ENCODE measurements at places on chromosomes 2 and 18.

DNA sequence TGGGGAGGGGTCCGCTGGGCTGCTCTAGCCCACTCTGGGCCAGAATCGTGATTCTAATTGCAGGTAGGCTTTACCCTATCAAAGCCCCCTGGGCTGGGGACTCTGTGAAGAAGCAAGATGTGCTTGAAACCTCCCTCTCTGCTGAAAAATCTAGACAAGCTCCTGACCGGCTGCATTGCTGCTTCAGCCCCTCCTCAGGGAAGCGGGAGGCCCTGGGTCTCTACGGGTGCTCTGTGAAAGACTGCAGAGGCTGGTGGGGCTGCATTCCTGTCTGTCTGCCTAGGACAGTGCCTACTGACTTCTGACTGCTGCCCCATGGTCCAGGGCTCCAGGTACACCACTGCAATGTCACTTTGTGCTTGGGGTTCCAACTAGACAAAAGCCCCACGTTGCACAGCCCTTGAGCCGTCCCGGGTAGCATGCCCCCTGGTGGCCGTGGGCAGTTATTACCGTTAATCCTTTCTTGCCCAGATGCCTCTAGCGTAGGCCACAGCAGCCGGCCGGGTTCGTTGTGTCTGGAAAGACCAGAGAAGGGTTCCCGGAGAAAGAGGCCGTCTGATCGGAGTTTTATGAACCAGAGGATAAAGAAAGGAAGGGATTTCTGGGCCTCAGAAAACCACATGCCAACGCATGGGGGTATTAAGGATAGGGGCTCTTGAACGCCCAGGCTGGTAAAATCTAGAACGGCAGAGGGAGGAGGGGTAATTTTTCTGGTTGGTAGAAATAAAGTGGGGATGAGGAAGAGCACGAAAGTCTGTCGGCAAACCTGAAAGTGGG, 15.9 kb upstream of the C1QL2 start:
- no peak for DNase-seq

- DNase-seq = peak; percentile 7
Observed at GRCh38 chr2:200177971-200178911, 128.3 kb upstream of the SPATS2L start.

GRCh38 chr2:174335988-174336500, 1.3 kb downstream of the SP9 start:
- no peak for DNase-seq

GRCh38 chr2:59655809-59656208, 897.6 kb downstream of the BCL11A start:
- DNase-seq = peak; percentile 6

GRCh38 chr2:159179096-159179495, 107.4 kb downstream of the WDSUB1 start:
- DNase-seq = no peak

DNA sequence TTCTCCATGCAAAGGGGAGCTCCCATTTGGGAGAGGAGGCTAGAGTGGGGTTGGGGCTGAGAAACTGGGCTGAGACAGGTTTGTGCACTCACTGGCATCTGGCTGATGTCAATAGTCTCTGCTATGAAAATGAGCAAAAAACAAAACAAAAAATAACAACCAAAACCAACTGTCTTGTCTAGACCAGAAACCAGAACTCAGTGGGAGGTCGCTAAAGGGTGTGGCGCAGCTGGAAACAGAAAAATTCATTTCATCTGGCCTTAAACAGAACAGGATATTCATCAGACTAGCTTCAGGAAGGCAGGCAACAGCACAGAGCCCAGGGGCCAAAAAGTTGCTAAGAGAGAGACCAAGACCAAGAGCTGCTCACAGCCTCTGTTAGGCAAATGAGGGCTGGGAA, 126.1 kb downstream of the THNSL2 start:
- no peak for DNase-seq

DNA sequence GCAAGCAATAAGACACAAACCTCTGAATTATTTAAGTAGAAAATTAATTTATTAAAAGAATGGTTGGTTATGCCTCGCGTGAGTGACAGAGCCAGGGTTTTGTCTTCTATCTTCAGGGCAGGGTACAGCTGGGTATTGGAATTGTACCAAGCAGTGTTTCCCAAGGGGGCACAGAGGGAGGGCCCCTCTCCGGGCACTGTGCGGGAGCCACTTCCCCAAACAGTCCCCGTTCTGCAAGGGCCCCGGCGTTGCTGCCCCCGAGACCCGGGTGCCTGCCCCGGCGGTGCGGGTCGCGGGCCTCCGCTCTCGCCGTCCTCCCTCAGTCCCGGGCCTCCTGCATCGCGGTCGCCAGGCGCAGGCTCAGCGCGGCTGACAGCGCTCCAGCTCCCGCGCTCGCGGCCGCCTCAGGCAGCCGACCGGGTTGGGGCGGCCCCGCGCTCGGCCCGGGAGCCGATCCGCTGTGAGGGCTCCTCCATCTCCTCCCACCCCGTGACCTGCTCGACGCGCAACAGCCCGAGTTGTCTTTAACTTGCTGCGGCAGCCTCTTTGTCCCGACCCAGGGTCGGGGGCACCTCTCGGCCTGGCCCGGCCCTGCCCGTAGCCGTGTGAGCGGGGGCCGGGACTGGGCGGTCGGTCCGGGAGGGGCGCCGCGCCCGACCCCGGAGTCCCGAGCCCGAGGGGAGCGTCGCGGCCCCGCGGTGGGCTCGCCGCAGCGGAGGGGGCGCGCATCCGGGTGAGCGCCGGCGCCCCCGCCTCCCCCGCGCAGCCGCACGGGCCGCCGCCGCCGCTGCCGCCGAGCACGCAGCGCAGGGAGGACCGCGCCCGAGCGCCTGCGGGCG, 620 bp upstream of the GALNT1 start:
- DNase-seq = peak; percentile 34

DNA sequence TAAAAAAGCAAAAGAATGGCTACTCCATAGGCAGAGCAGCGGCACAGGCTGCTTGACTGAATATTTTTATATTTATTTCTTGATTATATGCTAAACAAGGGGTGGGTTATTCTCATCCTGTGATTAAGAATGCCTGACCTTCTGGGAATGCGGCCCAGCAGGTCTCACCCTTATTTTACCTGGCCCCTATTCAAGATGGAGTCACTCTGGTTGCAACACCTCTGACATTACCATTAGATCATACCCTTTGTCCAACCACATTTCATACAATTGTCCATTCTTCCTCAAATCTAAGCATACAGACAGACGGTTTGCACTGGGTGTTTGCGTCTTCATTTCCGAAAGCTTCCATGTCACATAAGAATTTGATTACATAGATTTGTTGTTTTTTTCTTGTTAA, 168.2 kb downstream of the GALNT1 start:
- no peak for DNase-seq

- DNase-seq = no peak
Observed at GRCh38 chr2:60424233-60424632, 129.2 kb downstream of the BCL11A start.

- DNase-seq = no peak
Observed at GRCh38 chr2:191533693-191534180, 144.2 kb upstream of the NABP1 start.

GRCh38 chr2:238290091-238290509, 1.7 kb upstream of the PER2 start:
- DNase-seq = peak; percentile 80

DNA sequence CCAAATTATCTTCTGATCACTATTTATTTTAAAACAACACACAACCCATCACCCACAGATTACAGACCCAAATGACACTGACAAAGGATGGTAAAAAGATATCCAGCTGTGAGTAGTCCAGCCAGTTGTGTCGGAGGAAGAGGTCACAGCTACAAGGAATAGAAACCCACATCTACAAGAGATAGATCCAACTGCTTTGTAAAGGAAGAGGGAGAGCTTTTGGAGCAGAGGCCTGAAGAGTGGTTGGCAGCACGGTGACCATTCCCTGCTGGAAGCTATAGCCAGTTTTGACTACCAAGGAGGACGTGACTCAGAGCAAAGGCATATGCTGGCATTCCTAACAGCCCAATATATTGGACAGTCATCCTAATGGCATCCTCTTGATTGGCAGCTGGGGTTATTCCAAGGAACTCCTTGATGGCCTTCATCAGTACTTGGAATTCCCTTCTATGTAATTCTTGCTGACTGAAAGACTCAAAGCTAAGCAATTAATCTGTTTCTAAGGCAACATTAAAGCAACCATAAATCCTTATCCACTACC, 17.1 kb downstream of the SLC8A1 start:
- peak; percentile 98 for DNase-seq

GRCh38 chr2:54801352-54801751, 77.9 kb downstream of the EML6 start:
- no peak for DNase-seq

DNA sequence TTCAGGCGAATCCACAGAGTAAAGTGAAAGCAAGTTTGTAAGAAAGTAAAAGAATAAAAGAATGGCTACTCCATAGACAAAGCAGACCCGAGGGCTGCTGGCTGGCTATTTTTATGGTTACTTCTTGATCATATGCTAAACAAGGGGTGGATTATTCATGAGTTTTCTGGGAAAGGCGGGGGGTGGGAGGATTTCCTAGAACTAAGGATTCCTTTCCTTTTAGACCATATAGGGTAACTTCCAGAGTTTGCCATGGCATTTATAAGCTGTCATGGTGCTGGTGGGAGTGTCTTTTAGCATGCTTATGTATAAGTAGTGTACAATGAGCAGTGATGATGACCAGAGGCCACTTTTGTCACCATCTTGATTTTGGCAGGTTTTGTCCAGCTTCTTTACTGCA, 59.8 kb downstream of the SLC4A3 start:
- peak; percentile 47 for DNase-seq

GRCh38 chr2:951224-952006, 766 bp downstream of the SNTG2 start:
- no peak for DNase-seq

DNA sequence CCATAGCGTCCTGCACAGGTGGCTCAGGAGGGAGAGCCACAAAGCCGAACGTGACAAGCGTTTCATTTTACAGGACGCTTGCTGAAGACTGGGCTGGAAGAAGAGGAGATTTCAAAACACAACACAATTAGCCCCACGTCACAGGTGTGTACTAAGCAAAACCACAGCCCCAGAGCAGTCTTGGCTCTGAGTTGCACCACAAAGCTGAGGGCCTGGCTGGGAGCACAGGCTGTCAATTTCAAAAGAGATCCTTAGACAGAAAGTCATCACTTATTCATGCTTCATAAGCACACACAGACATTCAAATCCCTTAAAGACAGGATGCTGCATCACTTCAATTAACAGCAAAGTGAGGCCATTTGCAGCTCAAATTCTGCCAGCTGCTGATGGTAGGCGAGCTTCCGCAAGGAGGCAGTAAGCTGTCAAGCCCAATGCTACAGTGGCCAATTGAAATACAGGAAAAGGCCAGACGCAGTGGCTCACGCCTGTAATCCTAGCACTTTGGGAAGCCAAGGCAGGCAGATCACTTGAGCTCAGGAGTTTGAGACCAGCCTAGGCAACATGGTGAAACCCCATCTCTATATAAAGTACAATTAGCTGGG, 79.6 kb downstream of the SKA1 start:
- DNase-seq = peak; percentile 29

DNA sequence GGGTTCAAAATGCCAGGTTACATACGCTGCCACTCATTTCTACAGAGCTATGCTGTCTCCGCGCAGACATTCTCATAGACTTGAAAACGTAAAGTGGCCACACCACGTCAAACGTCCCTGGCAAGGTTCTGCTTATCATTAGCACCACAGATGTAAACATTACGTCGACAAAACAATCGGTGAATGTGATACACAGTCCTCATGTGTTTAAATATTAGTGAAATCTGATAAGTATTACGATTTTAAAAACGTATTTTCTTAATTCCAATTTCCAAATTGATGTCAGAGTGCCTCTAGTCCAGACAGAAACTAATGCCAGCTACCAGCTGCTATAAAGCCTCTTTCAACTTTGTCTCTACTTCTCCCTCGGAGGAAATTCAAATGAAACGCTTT, 1.2 kb downstream of the STK17B start:
- DNase-seq = peak; percentile 59

GRCh38 chr2:2325516-2325915, 5.6 kb downstream of the MYT1L start:
- no peak for DNase-seq

DNA sequence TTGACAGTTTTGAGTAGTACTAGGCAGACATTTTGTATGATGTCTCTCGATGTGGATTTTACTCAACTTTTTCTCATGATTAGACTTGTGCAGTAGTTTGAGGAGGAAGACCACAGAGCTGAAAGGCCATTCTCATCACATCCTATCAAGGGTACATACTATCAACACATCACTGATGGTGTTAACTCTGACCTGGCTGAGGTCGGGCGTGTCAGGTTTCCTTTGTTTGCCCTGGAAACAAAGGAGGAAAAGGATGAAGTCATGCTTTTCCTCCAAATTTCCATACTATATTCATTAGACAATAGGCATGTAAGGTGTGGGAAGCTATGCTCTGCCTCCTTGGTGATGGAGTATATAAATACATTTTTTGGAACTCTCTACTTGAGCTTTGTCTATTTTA, 211.1 kb downstream of the DSEL start:
- no peak for DNase-seq

DNA sequence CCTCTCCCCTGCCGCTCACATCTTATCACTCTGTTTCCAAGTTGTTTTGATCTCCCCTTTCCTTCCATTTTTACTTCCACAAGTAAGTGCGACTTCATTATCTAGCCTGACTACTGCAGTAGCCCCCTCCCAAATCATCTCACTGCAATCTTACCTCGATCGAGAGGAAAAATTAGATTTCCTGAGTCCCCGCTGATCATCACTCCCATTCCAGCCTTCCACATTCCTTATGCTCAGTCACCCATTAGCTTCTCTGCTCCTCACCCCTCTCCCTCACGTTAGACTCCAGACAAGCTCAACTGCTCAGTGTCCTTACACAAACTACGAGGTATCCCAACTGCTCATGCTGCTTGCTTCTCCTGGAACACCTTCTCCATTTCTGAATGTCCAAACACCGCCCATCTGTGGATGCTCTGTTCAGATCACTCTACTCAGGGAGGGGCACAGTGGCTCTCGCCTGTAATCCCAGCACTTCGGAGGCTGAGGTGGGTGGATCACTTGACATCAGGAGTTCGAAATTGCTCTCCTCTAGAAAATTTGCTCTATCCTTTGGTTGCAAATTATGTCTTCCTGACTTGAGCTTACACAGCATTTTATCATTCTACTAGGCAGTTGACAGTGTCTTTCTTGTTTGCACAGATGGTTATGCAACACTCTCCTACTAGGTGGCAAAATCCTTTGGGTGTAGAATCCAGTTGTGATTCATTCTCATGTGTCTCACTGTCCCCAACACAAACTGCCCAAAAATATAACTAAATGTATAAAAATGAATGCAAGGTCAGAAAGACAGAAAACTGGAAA, 96.5 kb downstream of the INO80D start:
- DNase-seq = no peak

DNA sequence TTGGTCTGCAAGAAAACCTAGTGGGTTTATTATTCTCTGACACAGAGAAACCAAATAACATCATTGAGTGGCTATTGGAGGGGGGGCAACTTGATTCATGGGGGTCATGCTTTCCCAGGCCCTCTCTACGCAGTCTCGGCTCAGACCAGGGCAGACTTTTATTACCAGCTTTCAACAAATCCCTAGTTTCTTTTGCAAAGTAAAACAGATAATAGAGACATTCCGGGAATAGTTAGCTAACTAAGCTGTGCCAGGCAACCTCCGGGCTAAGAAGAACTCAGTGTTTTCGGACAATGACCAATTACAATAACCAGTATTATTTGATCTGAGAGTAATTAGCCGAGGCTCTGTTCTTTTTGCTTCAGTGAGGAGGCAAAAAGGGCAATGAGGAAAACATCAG, 66.3 kb downstream of the CDK15 start:
- no peak for DNase-seq

- no peak for DNase-seq
Observed at GRCh38 chr18:28043631-28044030, 133.3 kb downstream of the CDH2 start.
